GM23338 (cell line): ENCODE measurements at places on chromosomes 6 and 20.

DNA sequence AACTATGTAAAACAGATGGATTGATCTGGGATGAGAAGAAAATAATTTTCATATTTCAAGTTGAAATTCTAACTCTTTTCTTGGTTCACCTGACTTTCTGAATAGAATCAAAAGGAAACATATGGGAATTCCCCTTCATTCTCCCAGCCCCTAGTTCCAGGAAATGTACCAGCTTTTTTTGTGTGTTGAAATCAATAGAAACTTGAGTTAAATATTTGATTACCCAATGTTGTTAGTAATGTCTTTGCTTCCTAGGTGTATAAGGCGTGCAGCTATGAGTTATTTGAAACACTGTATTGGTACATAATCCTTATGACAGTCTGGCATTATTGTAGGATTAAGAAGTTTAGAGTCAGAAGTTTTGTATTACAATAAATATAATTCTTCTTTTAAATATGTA, 21.5 kb downstream of the VNN2 start:
- H3K27me3 ChIP-seq: no peaks in the 10 kb centered on the region
- no peaks in the 10 kb centered on the region for H3K36me3 ChIP-seq
- DNase-seq: no peak
- no peak overlapping the region for H3K27ac ChIP-seq
- no peak overlapping the region for H3K4me3 ChIP-seq

- no peak for DNase-seq
- H3K4me1 ChIP-seq: peaks cover 38% of the 10 kb centered on the region; the same call in 1 of the 2 replicates
- no peaks in the 10 kb centered on the region for H3K27me3 ChIP-seq
- no peaks in the 10 kb centered on the region for H3K36me3 ChIP-seq
- H3K4me3 ChIP-seq: no peak overlapping the region
- no peak overlapping the region for H3K27ac ChIP-seq
These were observed 49.6 kb downstream of the CD24 start for GRCh38 chr6:106924694-106925523.

GRCh38 chr20:44537993-44538392, 16.1 kb upstream of the SERINC3 start:
- no peaks in the 10 kb centered on the region for H3K27me3 ChIP-seq
- DNase-seq: no peak
- H3K36me3 ChIP-seq: no peaks in the 10 kb centered on the region
- no peak overlapping the region for H3K27ac ChIP-seq
- no peaks in the 10 kb centered on the region for H3K4me1 ChIP-seq

GRCh38 chr20:36642136-36642535, 3.9 kb downstream of the SLA2 start:
- H3K36me3 ChIP-seq: no peaks in the 10 kb centered on the region
- no peak overlapping the region for H3K27ac ChIP-seq
- no peaks in the 10 kb centered on the region for H3K27me3 ChIP-seq

GRCh38 chr20:47775841-47776240, 9.4 kb downstream of the SULF2 start:
- H3K27ac ChIP-seq: no peak overlapping the region
- no peak for DNase-seq
- H3K27me3 ChIP-seq: no peaks in the 10 kb centered on the region
- no peak overlapping the region for H3K4me3 ChIP-seq
- no peaks in the 10 kb centered on the region for H3K4me1 ChIP-seq
